ENCODE measurements at places on chromosomes 3 and 15.

- no peak for DNase-seq
Measured at GRCh38 chr3:21170964-21171363, 580.0 kb downstream of the ZNF385D start.

GRCh38 chr15:80152180-80152895 lies 461 bp upstream of the FAH start:
- DNase-seq = peak; percentile 95

- DNase-seq = no peak
Measured at GRCh38 chr3:32899265-32899664, 52.2 kb upstream of the CCR4 start.

GRCh38 chr15:68679961-68680371 lies 101.2 kb downstream of the CORO2B start:
- DNase-seq = no peak

- no peak for DNase-seq
Measured at GRCh38 chr3:71260782-71261181, 322.7 kb downstream of the FOXP1 start.

DNA sequence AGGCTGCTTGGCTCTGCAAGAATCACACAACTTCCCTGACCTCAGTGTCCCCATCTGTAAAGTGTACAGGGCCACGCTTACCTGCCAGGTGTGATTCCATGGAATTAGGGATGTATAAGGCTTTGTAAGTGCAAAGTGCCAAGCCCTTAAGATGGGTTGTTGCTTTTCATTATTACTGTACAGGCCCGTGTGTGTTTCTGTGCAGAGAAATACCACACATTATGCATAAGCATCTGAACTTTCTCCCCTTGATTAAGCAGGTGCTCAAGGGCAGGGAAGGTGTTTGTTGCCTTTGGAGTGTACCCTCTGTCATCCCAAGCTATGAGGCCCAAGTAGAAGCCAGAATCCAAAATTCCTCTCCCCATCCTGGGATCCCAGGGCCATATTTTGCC lies 13.6 kb upstream of the HRH1 start:
- no peak for DNase-seq

GRCh38 chr3:33115024-33115768 lies 1.4 kb downstream of the CRTAP start:
- DNase-seq = no peak

GRCh38 chr3:10995871-10996270 lies 3.3 kb downstream of the SLC6A1 start:
- no peak for DNase-seq

- DNase-seq = peak; percentile 44
Measured at GRCh38 chr3:129936757-129937156, 37.8 kb upstream of the TRH start.

- DNase-seq = no peak
Measured at GRCh38 chr3:57512166-57512565, 32.0 kb downstream of the DNAH12 start.

DNA sequence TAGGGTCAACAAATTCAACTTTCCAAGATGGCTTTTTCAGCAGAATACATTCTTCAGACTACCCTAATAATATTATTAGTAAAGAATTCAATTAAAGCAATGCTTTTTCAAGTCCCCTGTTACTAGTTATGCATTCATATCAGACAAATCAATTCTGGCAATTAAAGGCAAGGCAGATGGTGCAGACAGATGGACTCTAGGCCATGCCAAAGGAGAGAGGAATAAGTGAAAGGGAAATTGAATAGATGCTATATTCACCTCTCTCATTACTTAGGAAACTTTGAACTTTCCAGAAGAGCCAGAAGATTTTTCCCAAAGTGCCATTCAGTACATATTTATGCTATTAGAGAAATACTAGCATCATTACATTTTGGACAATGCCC lies 487.7 kb upstream of the RASGRP1 start:
- no peak for DNase-seq

- no peak for DNase-seq
Measured at GRCh38 chr3:173467501-173467900, 70.0 kb downstream of the NLGN1 start.

DNA sequence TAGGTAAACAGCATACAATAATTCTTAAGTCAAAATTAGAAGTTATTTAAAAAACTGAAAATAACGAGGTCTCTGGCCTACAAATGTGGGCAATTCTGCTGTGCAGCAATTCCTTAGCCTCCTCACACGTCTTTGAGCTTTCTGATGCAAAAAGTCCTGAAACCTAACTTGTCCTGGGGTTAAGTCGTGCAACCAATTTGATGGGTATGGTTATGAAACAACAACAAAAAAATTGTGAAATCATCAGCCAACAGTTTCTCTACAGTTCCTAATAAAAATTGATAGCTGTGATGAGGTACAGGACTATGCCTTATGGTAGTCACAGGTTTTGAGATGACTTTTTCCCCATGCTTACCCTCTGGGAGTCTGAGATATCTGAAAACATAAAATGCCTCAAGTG lies 6.5 kb upstream of the GLB1 start:
- no peak for DNase-seq

DNA sequence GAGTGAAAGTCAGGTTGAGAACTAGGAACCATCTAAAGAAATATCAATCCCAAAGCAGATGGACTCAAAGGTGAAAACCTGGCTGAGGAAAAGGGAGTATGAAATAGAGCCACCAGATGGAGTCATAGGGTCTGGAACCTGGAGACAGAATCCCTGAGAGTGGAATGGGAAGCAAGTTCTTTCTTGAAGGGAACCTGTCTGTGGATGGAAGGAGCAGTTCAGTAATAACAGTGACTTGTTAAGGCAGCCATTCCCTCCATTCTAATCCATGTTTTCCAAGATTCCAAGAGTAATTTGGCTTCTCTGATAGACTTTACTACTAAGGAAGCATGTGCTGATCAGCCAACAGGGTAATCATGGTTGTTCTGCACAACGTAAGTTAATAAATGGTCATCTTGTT lies 22.5 kb upstream of the AQP9 start:
- no peak for DNase-seq

GRCh38 chr15:91853948-91854638 lies 585 bp downstream of the SLCO3A1 start:
- DNase-seq = peak; percentile 43

DNA sequence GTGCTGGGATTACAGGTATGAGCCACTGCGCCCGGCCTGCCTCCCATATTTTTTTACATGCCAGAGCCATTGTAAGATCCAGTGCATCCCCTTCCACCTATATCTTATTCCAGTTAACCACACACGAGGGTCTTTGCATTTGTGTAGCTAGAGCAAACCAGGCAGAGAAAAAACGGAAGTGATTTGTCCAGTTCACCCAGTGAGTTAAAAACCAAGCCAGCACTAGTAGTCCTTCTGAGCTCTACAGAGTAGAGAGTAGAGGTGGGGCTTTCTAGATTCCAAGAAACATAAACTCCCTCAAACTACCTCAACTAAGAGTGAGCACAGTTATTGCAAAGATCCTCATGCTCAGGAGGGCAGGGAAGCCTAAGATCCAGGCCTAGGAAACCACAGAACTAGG lies 34.7 kb downstream of the TMEM158 start:
- no peak for DNase-seq

DNA sequence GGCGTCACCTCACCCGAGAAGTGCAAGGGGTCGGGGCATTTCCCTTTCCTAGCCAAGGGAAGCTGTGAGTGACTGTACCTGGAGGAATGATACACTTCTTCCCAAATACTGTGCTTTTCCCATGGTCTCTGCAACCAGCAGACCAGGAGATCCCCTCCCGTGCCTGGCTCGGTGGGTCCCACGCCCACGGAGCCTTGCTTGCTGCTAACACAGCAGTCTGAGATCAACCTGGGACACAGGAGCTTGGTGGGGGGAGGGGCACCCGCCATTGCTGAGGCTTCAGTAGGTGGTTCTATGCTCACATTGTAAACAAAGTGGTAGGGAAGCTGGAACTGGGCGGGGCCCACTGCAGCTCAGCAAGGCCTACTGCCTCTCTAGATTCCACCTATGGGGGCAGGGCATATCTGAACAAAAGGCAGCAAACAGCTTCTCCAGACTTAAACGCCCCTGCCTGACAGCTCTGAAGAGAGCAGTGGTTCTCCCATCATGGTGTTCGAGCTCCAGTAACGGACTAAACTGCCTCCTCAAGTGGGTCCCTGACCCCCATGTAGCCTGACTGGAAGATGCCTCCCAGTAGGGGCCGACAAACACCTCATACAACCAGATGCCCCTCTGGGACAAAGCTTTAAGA lies 31.4 kb upstream of the ABHD5 start:
- no peak for DNase-seq

GRCh38 chr3:62892951-62893350 lies 17.7 kb upstream of the CADPS start:
- no peak for DNase-seq

DNA sequence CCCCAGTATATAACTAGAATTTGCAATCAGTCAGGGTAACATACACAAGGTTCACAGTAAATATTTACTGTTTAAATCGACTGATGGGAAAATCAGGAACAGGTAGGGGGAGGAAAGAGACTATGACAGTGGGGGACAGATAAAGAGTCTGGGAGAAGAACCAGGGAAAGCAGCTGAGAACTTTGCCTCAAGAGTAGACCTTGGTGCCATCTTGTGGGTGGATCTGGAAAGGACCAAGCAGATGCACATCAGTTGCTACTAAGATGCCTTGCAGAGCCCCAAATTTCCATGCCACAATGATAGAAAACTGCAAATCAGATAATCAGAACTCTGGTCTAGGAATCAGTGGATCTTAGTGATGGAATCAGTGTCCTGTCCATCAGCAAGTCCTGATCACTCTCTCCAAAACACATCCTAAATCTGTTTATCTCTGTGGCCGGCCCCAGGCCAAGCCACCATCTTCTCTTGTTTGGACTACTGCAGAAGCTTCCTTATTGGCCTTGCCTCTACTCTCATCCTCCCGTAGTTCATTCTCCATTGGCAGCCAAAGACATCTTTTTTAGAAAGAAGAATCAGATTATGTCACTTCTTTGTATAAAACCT lies 62.7 kb downstream of the PDE8A start:
- DNase-seq = peak; percentile 57

DNA sequence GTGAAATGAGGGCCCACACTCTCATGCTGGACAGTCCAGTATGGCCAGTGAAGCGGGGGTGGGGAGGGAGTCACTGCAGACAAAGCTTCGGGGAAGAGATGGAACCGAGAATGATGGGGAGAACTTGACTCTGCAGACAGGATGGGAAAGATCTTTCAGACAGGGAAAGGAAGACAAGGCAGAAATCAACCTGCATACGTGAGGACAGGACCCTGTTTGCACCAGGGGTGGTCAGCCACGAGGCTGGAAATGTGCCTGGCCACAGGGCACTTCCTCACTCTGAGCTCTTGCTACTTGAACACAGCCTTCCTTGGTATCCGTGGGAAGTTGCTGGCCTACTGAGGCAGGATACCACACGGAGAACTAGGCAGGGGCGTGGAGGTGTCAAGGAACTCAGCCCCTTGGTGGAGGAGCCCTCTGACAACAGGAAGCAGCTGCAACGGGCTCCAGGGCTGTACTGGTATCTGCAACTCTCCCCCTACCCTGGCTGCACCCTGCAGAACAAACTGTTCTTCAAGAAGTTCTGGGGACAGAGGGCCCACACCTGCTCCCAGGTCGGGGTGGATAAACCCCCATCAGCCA lies 9.3 kb upstream of the SRP14 start:
- peak; percentile 46 for DNase-seq

DNA sequence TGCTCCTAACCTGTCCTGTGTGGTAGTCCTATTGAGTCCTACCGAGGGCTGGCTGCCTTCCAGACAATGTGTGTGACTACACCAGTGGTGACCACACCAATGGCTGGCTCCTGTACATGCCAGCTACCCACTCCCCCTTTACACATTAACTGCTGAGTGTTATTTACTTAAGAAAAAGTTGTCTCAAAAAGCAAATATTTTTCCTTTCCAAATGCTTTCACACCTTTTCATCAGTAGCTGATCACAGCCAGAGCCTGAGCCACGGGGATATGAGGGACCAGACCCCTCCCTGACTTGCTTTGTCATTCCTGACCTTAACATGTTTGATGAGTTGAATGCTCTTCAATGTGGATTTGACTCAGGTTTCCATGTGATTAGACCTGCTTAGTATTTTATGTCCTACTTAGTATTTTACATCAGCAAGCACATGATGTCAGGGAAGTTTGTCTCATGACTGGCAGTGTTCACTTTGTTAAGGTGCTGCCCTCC lies 29.6 kb upstream of the GREM1 start:
- no peak for DNase-seq

GRCh38 chr15:89068325-89068784 lies 19.9 kb upstream of the ABHD2 start:
- DNase-seq = peak; percentile 14

DNA sequence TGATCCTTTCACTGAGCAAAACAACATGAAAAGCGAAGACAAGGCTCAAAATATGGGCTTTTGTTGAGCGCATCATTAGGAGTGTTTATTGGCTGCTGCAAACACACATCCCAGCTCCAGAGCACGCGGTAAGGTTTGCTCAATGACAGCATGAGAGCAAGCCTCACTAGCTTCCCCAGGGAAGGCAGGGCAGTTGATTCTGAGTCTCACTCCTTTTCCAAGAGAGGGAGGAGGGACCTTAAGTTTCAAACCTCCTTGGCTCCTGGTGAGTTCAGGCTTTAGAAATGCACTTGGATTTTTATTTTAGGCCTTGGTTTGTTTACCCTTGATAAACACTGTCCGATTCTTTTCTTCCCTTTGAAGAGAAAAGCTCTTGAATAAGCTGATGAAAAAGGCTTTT lies 69.1 kb upstream of the CACNA2D3 start:
- DNase-seq = no peak

GRCh38 chr3:194204042-194204987 lies 68.4 kb downstream of the HES1 start:
- no peak for DNase-seq

DNA sequence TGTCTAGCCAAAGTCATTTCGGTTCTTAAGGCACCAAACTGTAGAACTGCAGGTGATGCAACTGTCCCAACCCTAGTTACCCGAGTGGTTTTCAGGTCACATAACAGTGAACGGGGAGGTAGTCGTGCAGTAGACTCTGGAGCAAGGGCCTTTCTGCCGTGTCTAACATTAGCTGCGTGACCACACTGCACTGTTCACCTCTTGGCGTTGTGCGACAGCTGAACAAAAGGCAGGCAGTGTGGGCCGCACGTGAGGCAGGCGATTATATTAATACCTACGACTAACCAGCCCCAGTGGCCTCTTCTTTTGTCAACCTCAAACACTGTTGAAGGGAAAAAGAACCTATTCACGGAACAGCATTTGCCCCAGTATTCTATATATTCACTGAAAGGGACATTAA lies 2.8 kb downstream of the LRRN1 start:
- no peak for DNase-seq

GRCh38 chr15:85008474-85009260 lies 27.0 kb downstream of the PDE8A start:
- DNase-seq = no peak

- no peak for DNase-seq
Measured at GRCh38 chr15:74349241-74349778, 18.1 kb downstream of the CYP11A1 start.

DNA sequence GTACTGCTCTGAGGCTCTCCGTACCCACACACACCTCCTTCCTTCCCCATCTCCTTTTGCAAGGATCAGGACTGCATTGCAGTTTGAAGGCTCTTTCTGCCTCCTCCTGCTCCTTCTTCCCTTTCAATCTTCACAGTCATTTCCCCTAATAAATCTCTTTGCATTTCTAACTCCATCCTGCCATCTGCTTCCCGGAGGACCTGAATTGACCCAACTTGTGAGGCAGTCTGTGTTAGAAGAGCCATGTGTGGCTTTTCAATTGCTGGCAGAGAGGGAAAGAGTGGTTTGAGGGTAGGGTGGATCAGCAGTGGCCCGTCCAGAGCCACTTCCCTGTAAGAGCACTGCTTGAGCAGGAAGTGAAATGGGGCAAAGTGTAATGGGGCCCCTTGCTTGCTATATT lies 35.8 kb downstream of the ANAPC13 start:
- DNase-seq = no peak

- DNase-seq = no peak
Measured at GRCh38 chr3:197820550-197821335, 29.7 kb downstream of the LRCH3 start.

- no peak for DNase-seq
Measured at GRCh38 chr3:22939349-22939748, 263.8 kb upstream of the UBE2E2 start.
